ENCODE measurements at places on chromosomes 12 and 14.

GRCh38 chr12:80053051-80053790, 46.1 kb upstream of the OTOGL start:
- peak; percentile 83 for DNase-seq

GRCh38 chr12:118259079-118259478, 113.6 kb downstream of the TAOK3 start:
- DNase-seq, result no peak

- peak; percentile 80 for DNase-seq
Observed at GRCh38 chr12:63994704-63995103, 150.2 kb downstream of the SRGAP1 start.

- no peak for DNase-seq
Observed at GRCh38 chr14:105926373-105927095, 400.2 kb downstream of the TMEM121 start.

DNA sequence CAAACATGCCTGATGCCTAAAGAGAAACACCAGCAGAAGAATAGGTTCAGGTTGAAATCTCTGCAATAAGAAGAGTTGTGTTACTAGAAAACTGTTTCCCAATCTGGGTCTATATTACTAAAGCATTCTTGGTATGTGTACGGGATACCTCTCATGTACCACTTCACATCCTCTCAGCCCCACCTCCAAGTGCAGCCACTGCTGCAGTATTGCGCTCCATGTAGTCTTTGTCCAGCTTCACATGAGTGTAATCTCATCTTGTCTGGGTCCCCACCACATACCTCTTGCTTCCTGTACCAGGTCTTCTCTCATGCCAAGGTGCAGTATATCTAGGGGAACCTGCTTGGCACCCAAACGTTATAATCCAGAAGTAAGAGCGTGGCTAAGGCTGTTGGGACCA, 187.5 kb upstream of the EEA1 start:
- no peak for DNase-seq

- DNase-seq, result no peak
Observed at GRCh38 chr14:66649498-66649897, 141.6 kb downstream of the GPHN start.

- DNase-seq, result no peak
Observed at GRCh38 chr12:100995201-100995600, 200.6 kb downstream of the ANO4 start.

DNA sequence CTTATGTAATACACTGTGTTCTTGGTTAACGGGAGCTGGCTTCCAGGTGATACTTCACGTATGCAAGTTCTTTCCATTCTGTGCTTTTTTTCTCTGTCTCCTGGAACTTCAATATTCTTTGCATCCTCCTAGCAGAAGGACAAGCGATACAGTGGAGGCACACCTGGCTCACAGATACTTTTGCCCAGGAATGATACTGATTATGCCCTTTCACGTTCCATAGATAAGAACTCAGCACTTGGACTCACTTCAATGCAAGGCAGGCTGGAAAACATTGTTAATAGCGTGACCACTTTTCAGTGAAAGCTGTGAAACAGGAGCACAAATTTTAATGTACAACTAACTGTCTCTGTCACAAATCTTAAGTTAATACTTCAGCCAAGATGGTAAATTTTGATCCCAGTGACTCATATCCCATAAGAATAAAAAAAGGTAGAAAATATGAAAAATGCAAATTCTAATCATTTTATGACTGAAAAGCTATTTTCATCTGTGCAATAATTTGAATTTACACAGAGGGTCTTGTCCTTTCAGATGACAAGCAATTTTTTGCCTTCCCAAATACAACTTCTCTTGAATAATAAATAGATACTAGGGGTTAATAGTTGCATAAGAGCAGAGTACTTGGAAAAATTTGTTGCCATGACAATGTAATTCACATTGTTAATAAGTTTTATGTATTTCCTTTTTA, 919.0 kb downstream of the GALC start:
- DNase-seq, result no peak

- DNase-seq, result peak; percentile 68
Observed at GRCh38 chr12:32455607-32456071, 56.3 kb downstream of the FGD4 start.

DNA sequence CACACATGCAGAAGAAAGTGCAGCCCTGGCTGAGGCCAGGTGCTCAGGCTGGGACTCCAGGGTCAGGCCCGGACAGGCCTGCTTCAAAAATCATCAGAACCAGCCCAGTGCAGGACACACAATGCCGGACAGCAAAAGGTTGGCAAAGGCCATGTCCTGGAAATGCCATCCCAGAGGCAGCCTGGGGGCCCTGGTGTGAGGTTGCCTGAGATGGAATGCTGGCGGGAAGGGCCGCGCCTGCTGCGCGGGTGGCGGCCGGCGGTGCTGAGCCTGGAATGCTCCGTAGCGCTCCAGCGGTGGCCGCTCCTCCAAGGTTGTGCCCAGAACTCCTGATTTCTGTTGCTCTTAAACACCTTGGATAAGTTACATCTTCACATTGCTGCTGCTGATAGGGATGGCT, 21.7 kb upstream of the CRIP2 start:
- DNase-seq, result no peak

DNA sequence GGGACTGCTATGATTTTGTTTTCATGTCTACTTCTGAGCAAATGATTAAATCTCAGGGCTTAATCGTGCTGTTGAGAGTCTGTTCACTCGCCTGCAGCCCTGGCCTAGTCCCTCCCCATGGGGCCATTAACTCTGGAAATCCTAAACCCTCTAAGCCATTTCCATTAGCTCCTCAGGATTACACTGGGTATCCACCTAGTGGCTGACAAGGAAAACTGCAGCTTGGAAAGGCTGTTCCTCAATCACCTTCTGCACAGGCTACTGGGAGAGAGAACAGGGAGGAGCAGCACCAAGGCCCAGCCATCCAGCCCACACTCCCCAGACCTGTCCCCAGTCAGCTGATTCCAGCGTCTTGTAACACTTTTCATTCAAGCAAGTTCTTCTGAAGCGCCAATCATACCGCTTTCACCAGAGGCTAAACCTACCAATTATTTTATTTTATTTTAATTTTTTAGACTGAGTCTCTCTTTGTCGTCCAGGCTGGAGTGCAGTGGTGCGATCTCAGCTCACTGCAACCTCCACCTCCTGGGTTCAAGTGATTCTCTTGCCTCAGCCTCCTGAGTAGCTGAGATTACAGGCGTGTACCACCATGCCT, 48.7 kb downstream of the NEUROD4 start:
- peak; percentile 33 for DNase-seq

GRCh38 chr12:90253136-90253535, 544.5 kb upstream of the ATP2B1 start:
- no peak for DNase-seq

DNA sequence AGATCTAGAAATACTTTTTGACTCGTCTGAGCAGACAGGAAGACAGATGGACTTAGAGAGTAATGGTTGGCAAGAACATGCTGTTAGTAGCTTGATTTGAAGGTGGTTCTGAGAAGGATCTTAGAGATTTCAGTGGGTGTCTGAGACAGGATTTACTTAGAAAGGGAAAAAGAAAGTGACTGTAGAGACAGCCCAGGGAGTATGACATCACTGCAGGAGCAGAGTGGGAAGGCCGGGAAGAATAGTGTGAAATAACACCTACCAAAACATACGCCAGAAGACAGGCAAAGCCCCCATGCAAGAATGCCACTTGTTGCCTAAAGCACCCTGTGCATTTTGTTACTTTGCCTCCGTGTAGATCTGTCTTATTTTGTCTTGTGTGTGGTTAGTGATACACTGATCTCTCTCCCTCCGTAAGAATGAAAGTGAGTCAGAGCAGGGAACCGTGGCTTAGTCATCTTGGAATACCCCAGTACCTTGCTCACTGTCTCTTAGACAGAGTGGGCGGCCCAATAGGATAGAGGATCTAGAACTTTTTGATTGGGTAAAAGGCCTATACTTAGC, 161.3 kb upstream of the IFNG-AS1 start:
- peak; percentile 98 for DNase-seq

GRCh38 chr12:5688226-5688625, 256.3 kb downstream of the NTF3 start:
- no peak for DNase-seq

Data from fibroblast of skin of abdomen (primary cell).